Foreskin melanocyte (primary cell): ENCODE measurements at places on chromosomes 7 and 10.
A peak's percentile ranks its signal among the peaks of the same experiment; 100 is the strongest.

- peak; percentile 50 for DNase-seq
Measured at GRCh38 chr10:119686465-119687191, 35.4 kb downstream of the BAG3 start.

DNA sequence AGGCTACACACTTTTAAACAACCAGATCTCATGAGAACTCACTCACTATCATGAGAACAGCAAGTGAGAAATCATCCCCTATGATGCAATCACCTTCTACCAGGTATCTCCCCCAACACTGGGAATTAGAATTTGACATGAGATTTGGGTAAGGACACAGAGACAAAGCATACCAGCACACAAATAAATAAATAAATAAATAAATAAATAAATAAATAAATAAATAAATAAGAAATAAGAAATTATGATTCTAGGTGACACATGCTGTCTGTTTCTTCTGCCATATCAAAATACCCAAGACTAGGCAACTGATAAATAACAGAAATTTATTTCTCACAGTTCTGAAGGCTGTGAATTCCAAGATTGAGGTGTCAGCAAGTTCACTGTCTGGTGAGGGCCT is 87.2 kb upstream of the CYP2C9 start:
- no peak for DNase-seq

- no peak for DNase-seq
Measured at GRCh38 chr7:50832744-50833143, 50.0 kb upstream of the GRB10 start.

GRCh38 chr7:36802459-36803135 is 78.3 kb upstream of the AOAH start:
- DNase-seq, result no peak

GRCh38 chr10:77185696-77186095 is 451.9 kb downstream of the KCNMA1 start:
- DNase-seq, result no peak

- DNase-seq, result no peak
Measured at GRCh38 chr7:146235195-146235594, 118.6 kb downstream of the CNTNAP2 start.

DNA sequence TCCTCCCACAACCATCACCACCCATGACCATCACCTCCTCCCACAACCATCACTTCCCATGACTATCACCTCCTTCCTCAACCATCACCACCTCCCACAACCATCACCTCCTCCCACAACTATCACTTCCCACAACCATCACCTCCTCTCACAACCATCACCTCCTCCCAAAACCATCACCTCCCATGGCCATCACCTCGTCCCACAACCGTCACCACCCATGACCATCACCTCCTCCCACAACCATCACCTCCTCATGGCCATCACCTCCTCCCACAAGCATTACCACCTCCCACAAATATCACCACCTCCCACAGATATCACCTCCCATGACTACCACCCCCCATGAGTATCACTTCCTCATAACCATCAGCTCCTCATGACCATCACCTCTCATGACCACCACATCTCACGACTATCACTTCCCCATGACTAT is 52.2 kb downstream of the PDGFA start:
- DNase-seq, result no peak

GRCh38 chr10:79298403-79299244 is 48.6 kb upstream of the PPIF start:
- DNase-seq, result peak; percentile 71

DNA sequence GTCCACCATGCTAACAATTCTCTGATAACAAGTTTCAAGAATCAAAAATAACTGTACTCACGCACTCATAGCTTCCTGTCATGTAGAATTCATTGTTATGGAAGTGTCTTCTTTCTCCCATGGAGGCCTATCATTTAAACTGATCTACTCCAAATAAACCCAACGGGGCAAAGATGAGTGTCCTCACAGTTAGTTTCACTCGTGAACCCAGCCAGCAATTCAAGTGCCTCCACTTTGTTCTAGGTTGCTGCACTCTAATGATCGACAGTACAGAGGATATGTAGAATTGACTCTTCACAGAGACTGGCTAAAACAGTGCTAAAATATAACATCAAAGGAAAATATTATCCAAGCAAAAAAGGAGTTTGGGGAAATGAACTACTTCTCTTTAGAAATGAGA is 111.4 kb downstream of the LRRN3 start:
- DNase-seq, result no peak
